ENCODE measurements at places on chromosomes 11 and 22.

DNA sequence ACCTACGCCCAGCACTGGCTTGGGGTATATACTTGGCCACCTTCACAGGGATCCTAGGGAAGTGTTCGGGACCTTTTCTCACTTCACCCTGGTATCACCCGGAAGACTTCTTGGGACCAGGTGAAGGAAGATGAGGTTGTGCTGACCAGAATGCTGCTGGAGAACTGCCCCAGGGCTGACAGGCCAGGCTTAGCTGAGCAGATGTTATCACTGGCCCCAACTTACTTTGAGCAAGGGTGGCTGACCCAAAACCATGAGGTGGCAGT is 4.5 kb downstream of the FTH1 start:
- no peak for DNase-seq

DNA sequence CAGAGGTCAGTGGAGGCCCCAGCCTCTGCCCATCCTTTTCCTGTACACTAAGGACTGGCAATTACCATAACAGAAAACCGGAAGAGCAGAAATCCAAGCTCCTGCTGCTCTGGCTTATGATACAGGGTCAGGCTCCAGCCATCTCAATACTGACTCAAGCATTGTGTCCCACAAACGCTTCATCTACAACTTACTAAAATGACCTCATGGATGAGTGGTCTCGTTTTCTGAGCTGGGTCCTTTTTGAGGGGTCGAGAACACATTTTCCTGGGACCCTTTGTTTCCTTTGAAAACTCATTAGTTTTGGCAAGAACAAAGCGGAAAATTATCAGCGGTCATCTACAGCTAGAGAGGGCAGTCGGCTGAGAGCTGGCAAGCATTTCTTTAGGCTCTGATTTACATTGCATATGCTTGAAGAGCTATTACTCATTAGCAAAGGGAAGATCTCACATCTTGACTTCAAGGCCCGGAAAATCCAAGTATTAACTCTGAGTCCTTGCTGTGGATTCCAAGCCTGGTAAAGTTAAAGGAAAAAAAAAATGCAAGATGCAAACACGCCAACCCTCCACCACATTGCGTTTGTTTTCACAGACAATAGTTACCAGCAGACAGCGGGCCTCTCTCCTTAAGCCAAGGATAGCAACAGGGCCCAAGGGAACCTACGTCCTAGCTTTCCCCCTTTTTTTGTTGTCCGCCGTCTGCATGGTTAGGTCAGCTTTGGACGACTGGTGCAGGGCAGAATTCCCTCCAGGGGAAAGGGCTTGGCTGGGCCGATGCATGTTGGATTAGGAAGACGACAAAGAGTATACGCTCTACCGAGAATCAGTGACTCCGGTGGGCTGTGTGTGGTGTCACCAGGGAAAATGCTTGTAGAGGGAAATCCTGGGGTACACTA is 1.8 kb downstream of the TESMIN start:
- DNase-seq, result peak; percentile 55

DNA sequence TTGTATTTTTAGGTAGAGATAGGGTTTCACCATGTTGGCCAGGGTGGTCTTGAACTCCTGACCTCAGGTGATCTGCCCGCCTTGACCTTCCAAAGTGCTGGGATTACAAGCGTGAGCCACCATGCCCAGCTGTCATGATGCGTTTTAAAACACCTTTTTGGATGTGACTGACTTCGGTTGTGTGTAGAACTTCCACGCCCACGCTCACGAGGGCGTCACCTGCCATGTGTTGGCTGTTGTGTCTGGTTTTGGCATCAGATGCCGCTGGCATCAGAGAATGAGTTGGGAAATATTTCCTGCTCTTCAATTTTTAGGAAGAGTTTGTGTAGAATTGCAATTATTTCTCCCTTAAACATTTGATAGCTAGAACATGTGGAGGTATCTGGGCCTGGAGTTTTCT is 109.1 kb downstream of the KCNQ1 start:
- DNase-seq, result no peak

DNA sequence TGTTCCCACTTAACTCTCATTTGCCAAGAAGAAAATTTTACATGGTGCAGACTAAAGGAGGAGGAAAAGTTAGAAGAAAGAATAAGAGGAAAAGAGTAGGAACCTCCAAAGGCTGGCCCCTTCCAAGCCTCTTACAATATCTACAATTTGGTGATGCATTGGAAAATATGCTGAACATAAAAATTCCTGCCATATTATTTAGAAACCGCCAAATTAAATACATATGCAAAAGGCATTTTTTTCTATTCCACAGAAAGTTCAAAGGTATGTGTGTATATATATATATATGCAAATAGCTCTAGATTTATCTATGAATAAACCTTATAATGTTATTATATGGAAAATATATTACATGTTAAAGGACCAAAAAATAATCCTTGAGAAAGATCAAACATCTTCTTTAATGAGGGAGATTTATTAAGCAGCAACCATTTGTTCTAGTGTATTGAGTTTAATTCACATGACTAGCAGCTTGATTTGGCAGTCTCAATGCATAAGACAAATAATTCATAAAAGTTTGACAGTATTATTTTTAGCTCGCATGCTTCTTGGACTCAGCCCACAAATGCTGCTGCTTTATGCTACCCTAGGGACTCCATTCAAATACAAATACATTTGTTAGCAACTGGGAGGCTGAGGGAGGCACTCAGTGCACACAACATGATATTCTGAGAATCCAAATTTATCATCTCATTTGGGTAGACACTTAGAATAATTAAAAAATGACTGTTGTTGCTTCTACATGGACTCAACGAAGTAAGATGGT is 184.9 kb downstream of the SBF2 start:
- DNase-seq, result peak; percentile 10

- no peak for DNase-seq
These were observed 713.9 kb downstream of the ETS1 start for GRCh38 chr11:127873478-127873877.

GRCh38 chr11:45895553-45896259 is 10.3 kb downstream of the MAPK8IP1 start:
- DNase-seq, result no peak

DNA sequence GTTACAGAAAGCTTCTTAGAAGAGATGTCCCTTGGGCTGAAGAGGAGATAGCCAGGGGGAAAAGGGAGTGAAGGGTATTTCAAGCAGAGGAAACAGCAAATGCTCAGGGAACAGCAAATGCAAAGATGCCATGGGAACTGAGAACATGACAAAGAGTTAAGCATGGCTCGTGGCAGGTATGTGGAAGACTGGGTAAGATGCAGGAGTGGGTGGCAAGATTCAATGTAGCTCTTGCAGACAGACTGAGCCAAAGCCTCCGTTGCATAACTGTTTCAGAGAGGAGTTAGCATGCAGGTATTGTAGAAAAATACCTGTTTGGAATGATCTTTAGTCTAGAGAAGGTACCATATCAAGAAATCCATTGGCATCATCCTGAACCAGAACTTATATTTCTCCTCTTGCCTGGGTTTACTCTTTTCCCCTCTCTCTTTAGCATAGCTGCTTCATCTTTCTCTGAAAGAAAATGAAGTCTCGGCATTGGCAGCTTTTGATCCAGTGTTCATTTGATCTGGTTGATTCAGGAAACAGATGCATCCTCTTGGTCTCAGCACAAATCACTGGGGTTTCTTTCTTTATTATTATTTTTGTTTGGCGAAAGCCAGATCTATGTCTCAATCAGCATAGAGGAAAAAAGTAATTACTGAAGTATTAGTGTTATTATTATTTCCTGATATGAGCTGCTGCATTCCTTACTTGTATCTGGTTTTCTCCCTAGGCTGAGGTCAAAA is 41.7 kb upstream of the NUP160 start:
- no peak for DNase-seq

- DNase-seq, result no peak
These were observed 4.3 kb downstream of the TNNI2 start for GRCh38 chr11:1843098-1843473.

DNA sequence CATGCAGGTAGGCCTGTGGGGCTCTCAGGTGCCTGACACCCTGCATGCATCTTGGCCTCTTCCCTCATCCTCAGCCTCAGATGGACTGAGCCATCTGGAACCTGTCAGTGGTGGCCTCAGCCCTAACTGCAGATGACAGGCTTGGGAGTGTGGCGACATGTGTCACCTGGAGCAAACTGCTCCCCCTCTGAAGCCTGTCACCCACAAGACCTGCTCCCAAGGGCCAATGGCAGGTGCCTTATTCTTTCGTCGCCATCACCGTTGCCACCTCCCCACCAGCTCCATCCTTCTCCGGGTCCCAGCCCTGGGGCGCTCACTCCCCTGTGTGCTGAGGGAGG is 3.6 kb upstream of the SEPTIN5 start:
- no peak for DNase-seq

- no peak for DNase-seq
These were observed 69.2 kb downstream of the TSPAN18 start for GRCh38 chr11:44795803-44796535.

DNA sequence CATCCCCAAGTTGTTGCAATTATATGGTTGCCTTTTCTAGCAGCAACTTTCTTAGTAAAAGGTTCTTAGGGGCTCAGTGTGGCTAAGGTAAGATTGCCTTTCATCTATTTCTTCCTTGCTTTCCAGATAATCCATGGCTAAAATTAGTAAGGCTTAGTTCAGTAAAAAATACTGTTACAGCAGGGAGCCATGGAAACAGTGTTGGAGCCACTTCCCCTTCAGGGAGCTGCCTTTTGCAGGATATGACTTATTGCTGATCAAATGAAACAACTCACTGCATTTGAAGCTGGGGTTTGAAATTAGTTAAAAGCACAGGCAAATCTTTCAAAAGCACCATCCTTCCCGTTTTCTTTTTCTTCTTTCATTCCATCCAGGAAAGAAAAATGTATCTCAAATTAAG is 184.3 kb downstream of the C11orf87 start:
- no peak for DNase-seq

DNA sequence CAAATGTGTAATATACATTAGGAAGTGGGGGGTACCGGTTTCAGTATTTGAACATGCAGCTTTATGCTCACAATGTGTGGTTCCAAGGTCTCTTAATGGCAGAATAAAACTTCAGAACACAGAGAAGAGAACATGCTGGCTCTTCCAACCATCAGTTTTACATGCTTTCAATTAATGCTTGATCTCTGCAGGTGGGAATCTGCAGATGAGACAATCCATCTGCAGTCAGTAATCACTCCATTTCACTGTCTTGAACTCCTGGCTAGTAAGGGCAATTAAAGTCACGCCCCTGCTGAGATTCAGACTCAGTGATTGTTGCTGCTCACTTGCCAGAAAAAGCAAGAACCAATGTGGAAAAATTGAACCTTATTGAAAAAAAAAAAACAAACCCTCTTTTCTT is 945.7 kb downstream of the DLG2 start:
- no peak for DNase-seq

- DNase-seq, result no peak
These were observed 24.9 kb downstream of the USH1C start for GRCh38 chr11:17519061-17519885.

DNA sequence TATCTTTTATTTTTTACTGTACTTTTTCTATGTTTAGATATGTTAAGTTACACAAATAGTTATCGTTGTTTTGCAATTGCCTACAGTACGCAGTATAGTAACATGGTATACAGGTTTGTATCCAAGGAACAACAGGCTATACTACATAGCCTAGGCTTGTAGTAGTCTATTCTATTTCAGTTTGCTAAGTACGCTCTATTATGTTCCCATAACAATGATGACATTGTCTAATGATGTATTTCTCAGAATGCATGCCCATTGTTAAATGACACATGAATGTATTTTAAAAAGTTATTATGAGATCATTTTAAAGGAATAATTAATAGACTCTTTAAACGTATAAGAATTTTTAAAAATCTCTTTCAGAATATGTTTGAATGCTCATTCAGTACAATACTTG is 696.7 kb upstream of the CCDC90B start:
- DNase-seq, result no peak

- DNase-seq, result no peak
These were observed 26.4 kb downstream of the LRFN4 start for GRCh38 chr11:66883016-66883965.

GRCh38 chr22:31079095-31079642 is 1.9 kb upstream of the SMTN start:
- DNase-seq, result no peak

DNA sequence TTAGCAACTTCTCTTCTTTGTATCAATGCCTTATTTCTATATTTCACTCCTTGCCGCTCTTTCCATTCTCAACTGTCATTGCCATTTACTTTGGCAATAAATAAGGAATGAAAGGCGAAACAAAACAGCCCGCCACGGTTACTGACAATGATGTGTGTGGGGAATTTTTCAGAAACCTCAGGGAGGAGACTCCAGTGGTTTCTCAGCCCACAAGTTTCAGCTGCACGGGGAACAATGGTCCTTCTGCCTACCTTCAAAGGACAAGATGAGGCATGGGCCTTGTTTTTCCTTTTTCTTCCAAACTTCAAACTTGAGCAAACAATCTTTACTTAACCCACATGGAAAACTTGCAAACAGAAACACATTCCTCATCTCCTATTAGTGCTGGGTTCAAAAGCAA is 409.4 kb downstream of the METTL15 start:
- DNase-seq, result no peak

- DNase-seq, result peak; percentile 69
These were observed at the start of gene BARX2 for GRCh38 chr11:129375751-129376657. TSS of gene BARX2 (plus strand) at chr11:129375848. CDS start at chr11:129376036, 188 bp downstream.

GRCh38 chr22:45930324-45930723 is 46.6 kb downstream of the WNT7B start:
- DNase-seq, result no peak

GRCh38 chr11:116879800-116880625 is 42.6 kb upstream of the APOA1 start:
- peak; percentile 34 for DNase-seq

DNA sequence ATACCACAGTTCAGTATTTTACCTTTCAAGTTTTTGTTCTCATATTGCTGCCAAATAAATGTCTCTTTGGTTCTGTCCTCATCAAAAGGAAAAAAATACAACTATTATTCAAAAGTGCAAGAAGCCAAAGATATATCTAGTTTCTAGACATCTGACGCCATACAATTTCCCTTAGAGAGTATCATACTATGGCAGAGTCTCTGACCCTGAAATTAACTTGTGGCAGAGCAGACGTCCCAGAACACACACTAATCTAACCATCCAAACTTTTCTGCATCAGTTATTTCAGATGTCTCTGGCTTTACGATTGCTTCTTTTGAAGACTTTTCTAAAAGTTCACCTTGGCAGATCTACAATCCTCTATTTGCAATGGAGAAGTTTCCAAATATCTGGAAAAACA is 2.7 kb downstream of the OR51T1 start:
- no peak for DNase-seq

DNA sequence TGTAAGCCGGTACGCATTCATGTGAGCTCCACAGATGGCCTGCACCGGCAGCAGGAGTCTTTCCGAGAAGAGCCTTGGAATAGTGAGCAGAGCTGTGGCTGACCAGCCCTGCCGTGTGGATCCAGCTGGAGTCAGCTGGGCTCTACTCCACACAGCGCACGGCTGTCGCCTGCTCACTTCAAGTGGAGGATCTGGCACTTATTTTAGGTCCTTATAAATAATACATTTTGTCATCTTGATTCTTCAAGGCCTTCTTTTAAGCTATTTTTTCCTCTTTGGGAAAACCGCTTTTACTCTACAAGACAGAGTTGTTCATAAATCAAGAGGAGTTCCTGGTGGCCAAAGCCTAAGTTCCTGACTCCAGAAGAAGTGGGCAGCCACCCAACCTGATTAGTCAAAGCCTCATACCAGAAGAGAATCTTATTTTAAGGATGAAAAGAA is 93.8 kb downstream of the KCNC1 start:
- DNase-seq, result peak; percentile 13
